ENCODE measurements at places on chromosomes 2 and 18. TPM values are rescaled to one million over a fixed set of nuclear protein-coding genes. Genes with fewer than 3 reads are reported as not detected.

The CAPN14 gene
- 0.09 TPM for total RNA-seq

The DPP4 gene
- 212 TPM for total RNA-seq

The FSHR gene
- total RNA-seq, result not detected

The DCC gene
- under 0.01 TPM for total RNA-seq

The NXPH2 gene
- total RNA-seq, result not detected

The ANKRD23 gene
- total RNA-seq, result 2.0 TPM

The SCN1A gene
- 0.09 TPM for total RNA-seq

The TXNDC2 gene
- not detected for total RNA-seq

The CCL20 gene
- total RNA-seq, result 0.95 TPM
